ENCODE measurements at places on chromosomes 16 and 17.

- DNase-seq: no peak
These were observed 416 bp downstream of the MT1H start for GRCh38 chr16:56669840-56670619.

DNA sequence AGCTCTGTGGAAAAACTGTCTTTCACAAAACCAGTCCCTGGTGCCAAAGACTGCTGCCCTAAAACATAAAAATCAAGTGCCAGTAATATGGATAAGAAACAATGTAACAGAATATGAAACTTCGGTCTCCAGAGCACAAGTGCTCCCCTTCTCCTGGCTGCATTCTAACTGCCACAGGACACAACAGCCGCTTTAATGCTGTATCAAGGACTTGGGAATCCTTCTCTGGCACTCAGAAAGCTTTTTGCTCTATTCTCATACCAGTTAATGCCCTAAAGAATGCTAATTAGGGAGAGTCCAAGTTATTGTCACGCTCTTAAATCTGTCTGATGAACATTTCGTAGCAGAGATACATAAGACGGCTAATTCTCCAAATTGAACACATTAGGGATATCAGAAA lies 90.9 kb downstream of the PARN start:
- DNase-seq: no peak

DNA sequence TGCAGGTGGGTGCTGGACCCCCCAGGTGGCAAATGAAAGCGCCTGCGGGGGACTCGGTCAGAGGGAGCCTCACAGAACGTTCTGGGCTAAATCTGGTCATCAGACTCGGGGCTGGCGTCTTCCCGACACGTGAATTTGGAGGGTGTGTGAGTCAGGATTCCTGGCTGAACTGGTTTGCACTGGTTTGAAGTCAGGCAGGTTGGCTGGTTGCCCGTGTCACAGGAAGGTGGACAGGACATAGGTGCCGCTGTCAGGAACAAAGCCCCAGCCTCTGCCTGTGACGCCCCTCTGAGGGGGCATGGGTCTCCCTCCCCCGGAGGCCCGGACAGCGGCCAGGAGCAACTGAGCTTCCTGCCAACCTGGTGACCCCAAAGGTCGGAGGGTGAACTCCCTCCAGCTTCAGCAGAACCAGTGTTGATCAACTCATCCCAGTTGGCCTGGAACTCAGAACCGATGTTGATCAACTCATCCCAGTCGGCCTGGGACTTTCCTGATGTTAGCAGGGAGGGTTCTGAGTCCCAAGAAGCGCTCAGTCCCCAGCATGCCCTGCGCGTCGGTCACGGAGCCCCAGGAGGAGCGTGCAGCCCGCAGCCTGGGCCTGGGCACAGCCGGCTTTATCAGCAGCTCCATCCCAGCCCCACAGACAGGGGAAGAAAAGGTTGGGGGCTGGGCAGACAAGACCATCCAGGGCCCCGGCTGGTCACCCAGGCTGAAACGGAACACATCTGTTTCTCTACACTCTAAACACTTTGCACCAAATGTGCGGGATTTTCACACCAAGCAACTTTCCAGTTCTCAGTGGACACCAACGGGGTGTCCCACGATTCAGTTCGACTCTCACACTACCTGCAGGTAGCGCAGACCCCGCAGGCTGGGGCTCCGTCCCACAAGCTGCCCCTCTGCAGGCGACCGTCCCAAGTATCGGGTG lies 14.4 kb upstream of the METRNL start:
- no peak for DNase-seq

- DNase-seq: no peak
These were observed 2.3 kb downstream of the NUDT16L1 start for GRCh38 chr16:4695473-4696171.

DNA sequence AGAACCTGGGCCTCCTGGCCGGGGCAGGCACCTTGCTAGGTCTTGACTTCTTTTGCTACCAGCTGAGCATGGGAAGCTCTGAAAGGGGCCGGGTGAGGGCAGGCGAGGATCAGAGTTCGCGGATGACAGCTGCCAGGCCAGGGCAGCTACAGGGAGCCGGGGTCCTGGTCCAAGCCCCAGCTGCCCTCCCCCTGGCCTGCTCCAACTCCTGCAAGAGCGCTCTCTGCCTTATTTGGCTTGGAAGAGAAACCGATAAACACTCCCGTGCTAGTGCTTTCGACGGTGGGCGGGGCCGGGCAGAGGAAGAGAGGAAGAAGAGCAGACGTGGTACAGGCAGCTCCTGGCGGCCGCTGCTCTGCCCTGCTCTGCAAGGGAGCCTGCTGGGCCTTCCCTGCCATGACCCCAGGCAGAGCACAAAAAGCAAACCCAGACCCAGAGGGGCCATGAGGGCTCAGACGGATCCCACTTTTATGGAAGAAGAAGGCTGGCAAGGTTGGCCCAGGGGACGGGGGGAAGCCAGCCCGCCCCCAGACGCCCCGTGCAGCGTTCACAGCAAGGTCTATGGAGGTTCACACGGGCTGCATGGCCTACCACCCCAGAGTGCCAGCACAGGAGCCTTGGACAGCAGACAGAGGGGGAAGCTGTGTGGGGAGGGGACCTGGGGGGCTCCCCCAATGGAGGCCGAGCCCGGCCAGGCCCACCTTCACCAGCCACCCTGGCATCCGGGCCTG lies 25.6 kb downstream of the PIEZO1 start:
- DNase-seq: no peak

DNA sequence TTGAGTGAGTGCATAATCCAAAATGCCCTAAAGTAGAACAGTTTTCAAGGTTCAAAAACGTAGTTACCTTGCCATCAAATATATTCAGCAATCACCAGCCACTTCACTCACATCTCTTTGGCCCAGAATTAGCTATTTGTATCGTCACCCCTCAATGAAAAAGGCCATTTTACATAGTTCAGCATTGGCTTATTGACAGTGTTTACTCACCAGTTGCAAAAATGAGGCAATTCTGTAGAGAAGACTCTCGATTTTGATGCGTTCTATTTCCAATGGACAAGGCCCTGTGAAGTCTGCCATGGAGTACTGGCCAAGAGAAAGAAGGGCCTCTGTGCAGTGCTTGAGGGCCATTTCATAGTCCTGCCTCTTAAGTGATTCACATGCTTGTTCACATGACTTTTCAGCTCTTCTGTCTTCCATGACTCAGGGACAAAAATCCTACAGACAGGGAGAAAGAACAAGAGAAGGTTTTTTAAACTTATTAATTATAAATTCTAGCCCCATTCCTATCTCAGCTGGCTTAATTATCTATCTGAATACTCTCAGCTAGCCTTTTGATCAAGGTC lies 26.5 kb downstream of the HELZ start:
- no peak for DNase-seq

- DNase-seq: no peak
These were observed 273.4 kb downstream of the CEP112 start for GRCh38 chr17:65918500-65918899.

GRCh38 chr16:69194488-69194887 lies 7.5 kb downstream of the SNTB2 start:
- no peak for DNase-seq

DNA sequence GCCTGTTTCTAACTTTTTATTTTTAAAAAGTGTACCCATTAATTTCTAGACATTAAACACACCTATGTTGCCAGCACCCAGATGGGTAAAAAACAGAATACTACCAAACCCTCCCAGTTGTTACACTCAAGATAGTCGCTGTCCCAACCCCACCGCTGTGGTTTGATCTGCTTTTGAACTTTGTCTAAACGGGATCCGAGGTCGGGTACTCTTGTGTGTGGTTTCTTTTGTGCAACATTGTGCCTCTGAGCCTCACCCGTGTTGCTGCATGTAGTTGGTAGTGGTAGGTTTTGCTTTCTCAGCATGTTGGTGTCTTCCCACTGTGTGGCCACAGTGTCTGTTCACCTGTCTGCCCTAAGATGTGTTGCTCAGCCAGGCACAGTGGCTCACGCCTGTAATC lies 4.3 kb downstream of the KLHL36 start:
- no peak for DNase-seq

- DNase-seq: no peak
These were observed 5.0 kb downstream of the SGCA start for GRCh38 chr17:50170662-50171370.

DNA sequence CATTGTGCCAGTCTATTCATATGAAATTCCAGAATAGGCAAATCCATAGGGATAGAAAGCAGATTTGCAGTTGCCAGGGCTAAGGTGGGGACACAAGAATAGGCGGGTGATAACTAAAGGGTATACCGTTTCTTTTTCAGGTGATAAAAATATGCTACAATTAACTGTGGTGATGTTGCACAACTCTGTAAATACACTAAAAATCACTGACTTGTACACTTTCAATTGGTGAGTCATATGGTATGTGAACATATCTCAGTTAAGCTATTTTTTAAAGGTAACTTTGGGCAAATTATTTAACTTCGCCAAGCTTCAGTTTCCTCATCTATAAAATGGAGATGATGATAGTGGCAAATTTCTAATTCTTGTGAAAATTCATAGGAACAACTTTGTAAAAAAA lies 65.9 kb downstream of the CDYL2 start:
- DNase-seq: no peak
